MV-4-11 (cell line): ENCODE measurements at places on chromosomes 11 and 22.

GRCh38 chr11:113874581-113875233 is 665 bp downstream of the USP28 start:
- peak; percentile 10 for DNase-seq

DNA sequence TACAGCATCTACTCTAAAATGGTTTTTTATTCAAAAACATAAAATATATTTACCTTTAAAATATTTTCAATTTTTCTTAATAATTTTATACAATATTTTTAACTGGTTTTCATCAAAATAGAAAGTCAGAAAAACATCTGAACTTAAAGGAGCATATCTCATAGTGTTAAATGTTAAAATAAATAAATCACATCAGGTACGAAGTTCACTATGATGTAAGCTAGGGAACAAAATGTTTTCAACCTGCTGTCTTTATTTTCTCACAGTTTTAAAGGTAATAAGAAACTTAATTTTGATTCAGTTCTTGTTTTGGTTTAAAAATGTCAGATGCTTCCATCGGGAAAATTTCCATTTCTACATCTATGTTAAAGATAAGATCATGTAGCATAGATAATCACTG is 97.7 kb downstream of the MUC15 start:
- no peak for DNase-seq

GRCh38 chr11:76348348-76348747 is 32.6 kb downstream of the THAP12 start:
- DNase-seq = no peak

- DNase-seq = no peak
Measured at GRCh38 chr22:47063071-47063509, 300.6 kb downstream of the TBC1D22A start.

DNA sequence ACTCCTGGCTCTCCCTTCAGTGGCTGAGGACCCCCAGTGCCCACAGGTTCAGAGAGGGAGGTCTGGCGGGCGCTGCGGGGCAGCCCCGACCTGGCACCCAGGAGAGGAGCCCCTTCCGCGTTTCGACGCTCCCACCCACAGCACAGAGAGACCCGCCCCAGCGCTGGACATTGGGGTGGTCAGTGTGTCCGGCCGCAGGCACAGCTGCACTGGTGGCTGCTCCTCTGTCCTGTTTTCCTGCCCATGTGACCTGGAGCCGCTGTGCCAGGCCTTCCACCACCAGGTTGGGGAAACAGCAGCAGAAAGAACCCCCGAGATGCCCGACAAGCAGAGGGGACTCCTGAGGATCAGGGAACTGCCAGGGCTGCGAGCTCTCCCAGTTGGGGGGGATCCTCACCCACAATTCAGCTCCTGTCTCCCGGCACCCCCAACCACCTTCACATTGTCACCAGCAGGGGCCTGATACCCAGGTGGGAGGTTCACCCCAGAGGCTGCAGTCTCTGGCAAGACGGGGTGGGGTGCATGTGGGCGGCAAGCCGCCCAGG is 13.6 kb downstream of the KRTAP5-5 start:
- DNase-seq = no peak

GRCh38 chr11:31725176-31725575 is 85.9 kb downstream of the PAX6 start:
- no peak for DNase-seq

DNA sequence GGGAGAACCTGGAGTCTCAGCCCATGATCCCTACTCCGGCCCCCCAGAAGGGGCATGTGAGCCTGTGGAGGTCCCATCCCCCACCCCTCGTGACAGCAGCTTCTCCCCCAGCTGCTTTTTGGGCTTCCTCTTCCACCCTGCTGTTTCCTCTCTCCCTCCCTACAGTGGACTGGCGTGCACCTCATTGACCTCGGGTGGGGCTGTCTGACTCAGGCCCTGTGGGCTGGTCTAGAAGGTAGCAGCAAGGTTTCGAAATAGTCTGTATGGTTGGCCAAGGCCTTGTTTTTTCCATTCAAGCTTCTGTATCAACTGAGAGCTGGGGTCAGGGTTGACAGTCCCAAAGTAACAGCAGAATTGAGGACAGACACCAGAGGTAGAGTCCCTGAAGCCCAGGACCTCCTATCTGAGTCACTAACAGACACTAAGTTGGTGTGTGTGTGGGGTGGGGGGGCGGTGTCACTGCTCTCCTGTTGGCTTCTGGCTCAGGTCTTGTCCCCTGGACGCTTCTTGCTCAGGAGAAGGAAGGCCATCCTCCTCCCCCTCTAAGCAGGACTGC is 7.7 kb downstream of the SLC37A2 start:
- DNase-seq = peak; percentile 99

DNA sequence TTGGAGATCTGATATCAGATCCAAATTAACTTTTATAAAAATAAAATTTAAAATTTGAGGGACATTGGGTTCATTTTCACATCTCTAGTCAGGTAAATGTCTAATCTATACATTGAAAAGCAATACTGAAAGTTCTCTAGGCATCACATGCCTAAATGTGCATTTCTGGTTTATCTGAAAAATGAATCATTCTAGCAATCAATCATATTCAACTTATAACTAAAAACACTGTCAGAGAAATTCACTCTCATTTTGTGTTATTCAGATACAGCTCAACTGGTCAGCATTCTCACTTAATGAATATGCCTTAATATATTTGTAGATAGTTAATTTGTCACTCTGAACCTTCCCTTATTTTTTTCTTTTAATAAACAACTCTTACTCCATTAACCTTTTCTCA is 243.2 kb downstream of the CASP12 start:
- no peak for DNase-seq

GRCh38 chr11:134504146-134504905 is 92.3 kb upstream of the B3GAT1 start:
- no peak for DNase-seq

DNA sequence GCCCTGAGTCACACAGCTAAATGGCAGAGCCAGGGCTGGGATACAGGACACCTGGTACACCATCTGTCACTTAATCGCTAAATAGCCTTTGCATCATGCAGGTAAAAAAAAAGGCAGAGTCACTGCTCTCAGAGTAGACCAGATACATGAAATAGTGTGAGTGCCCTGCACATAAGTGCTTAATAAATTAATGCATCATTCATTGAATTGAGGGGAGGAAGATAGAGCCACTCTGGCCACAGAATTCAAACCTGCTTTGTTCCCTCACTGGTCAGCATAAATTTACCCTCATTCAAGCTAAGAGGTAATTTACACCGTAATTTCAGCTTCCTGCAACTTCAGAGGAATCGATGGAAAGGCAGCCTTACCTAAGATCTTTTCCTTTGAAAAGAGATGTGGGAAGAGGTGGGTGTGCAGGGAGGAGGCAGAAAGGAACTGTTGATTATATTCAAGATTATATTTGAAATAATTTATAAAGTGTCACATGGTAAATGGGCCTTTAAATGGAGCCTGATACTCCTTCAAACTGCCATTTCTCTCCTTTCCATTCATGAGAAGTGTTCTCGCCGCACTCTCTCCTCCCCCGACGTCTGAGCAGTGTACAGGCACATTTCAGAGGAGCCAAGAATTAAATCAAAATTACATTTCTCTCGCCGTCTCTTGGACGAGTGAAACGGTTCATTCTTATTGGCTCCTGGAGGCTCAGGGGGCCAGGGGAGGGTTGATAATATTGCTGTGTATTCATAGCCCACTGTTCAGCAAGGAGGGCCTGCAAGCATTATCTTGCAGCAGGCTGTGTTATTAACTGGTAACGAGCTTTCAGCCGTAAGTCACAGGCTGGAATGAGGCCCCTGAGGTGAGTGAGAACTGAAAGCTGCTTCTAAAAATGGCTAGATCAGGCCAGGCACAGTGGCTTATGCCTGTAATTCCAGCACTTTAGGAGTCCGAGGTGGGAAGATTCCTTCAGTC is 52.2 kb upstream of the HMGXB4 start:
- no peak for DNase-seq

DNA sequence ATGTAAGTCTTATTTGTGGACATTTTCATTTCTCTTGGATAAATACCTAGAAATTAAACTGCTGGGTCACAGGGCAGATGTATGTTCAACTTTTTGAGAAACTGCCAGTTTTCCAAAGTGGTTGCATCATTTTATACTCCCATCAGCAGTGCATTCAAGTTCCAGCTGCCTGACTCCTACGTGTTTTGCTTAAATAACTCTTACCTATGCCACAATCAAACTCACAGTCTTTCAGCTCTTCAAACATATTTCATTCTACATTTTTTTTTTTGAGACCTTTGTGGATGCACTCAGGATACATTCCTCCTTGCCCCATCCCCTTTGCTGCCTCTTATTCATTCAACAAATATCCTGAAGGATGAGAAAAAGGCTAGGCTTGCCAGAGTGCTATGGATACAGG is 9.2 kb downstream of the TCF20 start:
- no peak for DNase-seq

DNA sequence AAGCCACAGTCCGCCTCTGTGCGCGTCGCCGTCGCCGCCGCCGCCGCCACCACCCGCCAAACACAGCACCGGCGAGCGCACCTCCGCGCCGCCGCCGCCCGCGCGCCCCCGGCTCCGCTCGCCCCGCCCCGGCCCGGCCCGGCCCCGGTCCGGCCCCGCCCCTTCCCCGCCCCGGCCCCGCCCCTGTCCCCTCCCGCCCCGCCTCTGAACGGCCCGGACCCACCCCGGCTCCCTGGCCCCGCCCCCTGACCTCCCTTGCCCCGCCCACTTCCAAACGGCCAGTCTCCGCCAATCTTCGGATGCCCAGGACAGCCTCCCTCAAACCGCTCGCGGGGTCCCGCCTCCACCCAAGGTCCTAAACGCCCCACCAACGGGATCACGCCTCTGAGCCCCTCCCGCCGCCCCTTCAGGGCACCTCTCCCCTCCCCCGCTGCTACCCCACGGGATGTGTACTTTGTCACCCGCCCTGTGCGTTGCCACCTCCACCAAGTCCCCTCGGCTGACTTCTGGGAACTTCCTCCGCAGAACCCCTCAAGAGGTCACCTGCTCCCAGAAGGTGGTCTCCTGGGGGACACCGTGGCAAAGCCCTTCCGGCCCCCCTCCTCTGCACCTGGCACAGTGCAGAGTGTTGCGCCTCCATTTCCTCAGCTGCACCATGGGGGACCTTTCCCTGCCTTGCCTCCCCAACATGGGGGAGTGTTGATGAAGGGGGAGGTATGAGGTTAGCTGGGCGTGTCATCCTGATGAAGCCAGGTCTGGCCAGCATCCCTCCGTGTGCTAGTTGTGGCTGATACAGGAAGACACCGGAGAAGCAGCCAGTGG is at the start of gene KIAA0930:
Gene KIAA0930, minus strand, starts transcription at position 85 of the 822 bp plus-strand sequence. CDS start 191 bp downstream, outside the sequence.
- DNase-seq = peak; percentile 66

DNA sequence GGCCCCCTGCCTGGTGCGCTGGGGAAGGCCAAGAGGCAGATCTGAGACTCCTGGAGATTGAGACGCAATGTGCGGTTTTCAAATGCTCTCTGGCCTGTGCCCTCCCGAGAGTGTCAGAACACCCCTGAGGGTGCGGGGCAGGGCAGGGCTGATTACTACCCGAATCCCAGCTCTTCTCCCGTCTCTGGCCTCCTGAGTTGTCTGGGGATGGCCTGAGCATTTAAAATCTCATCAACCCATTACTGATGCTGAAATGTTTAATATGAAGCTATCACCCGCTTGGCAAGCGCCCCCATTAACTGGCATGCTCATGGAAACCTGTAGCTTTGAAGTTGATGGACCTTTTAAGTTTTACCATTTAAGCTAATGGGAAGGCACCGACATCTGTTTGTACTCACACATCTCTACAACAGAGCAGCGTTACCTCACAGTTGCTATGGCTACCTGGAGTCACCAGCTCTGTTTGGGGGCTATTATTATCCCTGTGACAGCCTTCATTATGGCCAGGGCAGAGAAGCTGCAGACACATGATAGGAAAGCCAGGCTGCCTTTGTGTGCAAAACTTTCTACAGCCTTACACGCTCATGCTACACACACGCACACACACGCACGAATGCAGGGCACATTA is 3.6 kb upstream of the MB start:
- DNase-seq = no peak

GRCh38 chr11:76768088-76768908 is 14.9 kb upstream of the TSKU start:
- peak; percentile 92 for DNase-seq

- no peak for DNase-seq
Measured at GRCh38 chr11:57652662-57653061, 3.0 kb upstream of the YPEL4 start.

- DNase-seq = no peak
Measured at GRCh38 chr22:21449531-21450319, 17.5 kb upstream of the TMEM191C start.

DNA sequence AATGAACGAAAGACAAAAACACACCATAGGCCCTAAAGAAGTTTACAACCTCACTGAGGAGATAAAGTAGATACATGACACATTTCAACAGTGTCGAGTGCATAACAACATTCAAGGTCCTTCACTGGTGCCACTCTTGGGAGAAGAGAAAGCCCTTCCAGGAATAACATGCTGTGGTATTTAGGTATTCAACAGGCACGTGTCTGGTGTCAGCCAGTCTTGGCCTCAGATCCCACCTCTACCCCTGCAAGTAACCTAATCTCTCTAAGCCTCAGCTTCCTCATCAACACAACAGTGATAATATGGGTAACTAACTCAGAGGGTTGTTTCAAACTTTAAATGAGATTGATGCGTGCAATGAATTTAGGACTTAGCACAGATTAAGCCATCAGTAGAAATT is 235.0 kb upstream of the ZC3H12C start:
- DNase-seq = peak; percentile 51

GRCh38 chr11:9689721-9690120 is 25.8 kb downstream of the SWAP70 start:
- DNase-seq = no peak

GRCh38 chr22:50048061-50048765 is 9.9 kb downstream of the TTLL8 start:
- DNase-seq = no peak

- peak; percentile 39 for DNase-seq
Measured at GRCh38 chr11:9758637-9759518, 95.0 kb downstream of the SWAP70 start.

DNA sequence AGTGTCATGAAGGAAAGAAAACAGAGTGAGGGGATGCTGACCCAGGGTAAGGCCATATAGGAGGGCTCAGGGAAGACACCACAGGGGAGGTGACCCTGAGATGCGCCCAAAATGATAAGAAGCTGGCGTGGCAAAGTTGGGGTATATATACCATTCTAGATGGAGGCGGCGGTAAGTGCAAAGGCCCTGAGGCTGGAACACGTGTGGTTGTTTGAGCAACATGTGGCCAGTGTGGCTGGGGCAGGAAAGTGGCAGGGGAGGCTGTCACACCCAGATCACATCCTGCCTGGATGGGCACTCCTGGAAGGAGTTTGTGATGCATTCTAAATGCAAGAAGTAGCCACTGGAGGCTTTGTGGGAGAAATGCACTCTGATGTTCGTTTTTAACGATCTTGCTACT is 70.2 kb downstream of the CYTH4 start:
- DNase-seq = no peak

GRCh38 chr22:43905681-43906080 is 13.9 kb upstream of the PNPLA5 start:
- DNase-seq = peak; percentile 33
